Activated naive CD4-positive, alpha-beta T cell treated with anti-CD3 and anti-CD28 coated beads, Interleukin-2, amount 10 ng/mL, durations not matched to agents 5 hours and 36 hours (primary cell): ENCODE measurements at places on chromosomes 2 and 18. TPM values are rescaled to one million over a fixed set of nuclear protein-coding genes. Genes with fewer than 3 reads are reported as not detected.

C2orf66 gene
- 0.17 TPM for total RNA-seq

LAMA3 gene
- 1.2 TPM for total RNA-seq

ZNF521 gene
- not detected for total RNA-seq

LYPD1 gene
- not detected for total RNA-seq

RAMP1 gene
- total RNA-seq: 15.9 TPM

CYP26B1 gene
- total RNA-seq: not detected

C2orf80 gene
- not detected for total RNA-seq

TMEM247 gene
- total RNA-seq: not detected

MSH6 gene
- 75.0 TPM for total RNA-seq

ANTXR1 gene
- not detected for total RNA-seq

ALPP gene
- not detected for total RNA-seq

RBBP8 gene
- 42.5 TPM for total RNA-seq

CCDC138 gene
- 8.7 TPM for total RNA-seq

IL18RAP gene
- 5.8 TPM for total RNA-seq
